ENCODE measurements at places on chromosomes 4 and X.

GRCh38 chrX:15359701-15360100 lies 24.4 kb upstream of the PIGA start:
- no peak for DNase-seq

GRCh38 chr4:168421671-168422070 lies 58.6 kb downstream of the DDX60L start:
- DNase-seq, result no peak

DNA sequence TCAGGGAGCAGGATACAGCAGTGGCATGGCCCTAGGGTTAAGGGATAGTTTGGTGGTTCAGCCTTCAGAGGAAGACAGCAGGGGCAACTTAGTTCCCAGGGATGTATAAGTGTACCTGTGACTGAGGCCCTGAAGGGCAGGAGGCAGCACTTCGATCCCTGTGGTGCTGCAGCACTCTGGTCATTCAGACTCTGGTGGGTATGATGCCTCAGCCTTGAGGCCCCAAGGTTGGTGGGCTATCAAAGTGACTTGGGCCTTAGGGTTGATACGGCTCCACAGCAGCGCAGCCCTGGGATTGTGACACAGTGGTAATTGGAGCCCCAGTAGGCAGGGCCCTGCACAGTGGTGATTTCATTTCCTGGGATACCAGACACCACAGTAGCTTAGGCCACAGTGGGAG lies 1703.1 kb downstream of the PCDH7 start:
- DNase-seq, result no peak

DNA sequence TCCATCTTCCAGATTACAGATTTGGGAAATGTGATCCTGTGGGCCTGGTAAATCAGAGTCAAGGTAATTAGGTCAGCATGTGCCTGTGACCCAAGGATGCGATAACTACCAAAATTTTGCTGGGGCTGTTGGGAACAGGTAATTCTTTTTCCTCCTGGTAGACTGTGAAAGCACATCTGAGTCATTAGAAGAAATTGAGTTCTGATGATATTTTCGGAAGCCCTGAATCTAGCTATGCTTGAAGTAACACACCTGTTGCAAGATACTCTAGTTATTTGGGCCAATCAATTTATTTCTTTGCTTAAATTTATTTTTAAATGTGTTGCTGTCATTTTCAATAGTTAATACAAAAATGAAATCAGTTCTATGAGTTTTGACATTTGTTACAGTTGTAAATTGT lies 903.6 kb downstream of the RPA4 start:
- no peak for DNase-seq

DNA sequence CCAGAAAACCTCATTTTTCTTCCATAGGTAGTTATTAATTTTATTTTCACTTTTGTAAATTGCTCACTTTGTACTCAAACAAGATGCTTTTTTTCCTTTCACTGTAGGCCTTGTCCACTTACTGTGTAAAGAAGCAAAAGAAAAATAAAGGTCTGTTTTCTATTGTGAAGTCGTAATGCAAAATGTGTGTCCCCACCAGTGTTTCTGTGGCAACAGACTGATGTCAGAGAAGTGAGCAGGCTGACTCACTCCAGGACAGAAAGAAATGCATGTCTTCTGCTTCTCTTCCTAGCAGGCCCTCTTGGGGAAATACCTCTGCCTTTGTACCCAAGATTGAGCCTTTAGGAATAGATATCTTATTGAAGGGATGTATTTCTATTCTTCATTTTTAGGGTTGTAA lies 30.3 kb downstream of the INPP4B start:
- DNase-seq, result no peak

GRCh38 chr4:25993395-25994185 lies 79.6 kb downstream of the SMIM20 start:
- DNase-seq, result no peak

DNA sequence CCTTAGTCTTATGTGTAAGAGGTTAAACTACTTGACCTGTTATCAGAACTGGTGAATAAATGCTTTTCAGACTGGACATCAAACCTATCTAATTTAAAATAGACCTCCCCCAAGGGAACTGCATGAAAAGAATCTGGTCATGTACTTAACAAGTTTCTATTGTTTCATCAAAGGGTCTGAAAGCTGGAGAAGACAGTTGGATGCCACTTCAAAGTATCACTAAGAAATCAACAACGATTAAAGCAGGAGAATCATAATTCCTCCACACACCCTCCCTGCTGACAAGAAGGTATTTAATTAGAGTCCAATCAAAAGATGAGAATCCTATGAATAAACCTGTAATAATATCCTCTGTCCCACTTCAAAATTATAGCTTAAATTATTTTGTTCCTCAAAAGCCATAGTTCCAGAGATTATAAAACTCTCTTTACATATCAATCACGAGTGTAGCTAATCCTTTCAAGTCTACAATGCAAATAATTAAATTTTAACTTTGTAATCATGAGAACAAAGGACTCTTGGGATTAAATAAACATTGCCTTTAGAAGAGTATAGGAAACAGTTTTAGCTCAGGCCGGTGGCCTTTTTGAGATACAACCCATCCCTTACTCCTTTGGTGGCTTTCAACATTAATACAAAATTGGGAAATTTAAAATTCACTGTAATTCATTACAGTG lies 35.1 kb downstream of the TSPAN5 start:
- DNase-seq, result no peak

DNA sequence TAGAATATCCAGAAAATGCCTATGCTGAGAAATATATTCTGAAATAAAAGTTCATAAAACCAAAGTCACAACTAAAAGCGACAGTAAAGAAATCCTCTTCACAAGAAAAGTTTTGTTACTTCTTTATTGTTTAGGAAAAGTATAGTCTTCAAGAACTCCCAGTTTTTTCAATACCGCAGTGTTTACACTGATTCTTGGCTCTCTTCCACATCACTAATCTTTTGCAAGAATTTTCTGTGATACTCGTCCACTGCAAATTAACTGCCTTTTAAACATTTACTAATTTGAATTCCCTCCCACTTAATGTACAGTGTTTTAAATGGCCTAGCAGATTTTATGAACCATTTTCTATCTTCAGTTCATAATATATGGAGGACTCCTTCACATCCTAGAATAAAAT lies 65.1 kb downstream of the HPGDS start:
- no peak for DNase-seq

GRCh38 chr4:39522068-39522467 lies 5.2 kb downstream of the UGDH start:
- no peak for DNase-seq

GRCh38 chrX:49762175-49762720 lies 66.5 kb upstream of the PAGE1 start:
- no peak for DNase-seq

GRCh38 chrX:17563515-17563914 lies 173.8 kb upstream of the SCML1 start:
- DNase-seq, result no peak

GRCh38 chrX:41688835-41689234 lies at the start of gene GPR34:
TSS of gene GPR34 (plus strand) at chrX:41688973. CDS start at chrX:41695634, 6,661 bp downstream.
- no peak for DNase-seq

DNA sequence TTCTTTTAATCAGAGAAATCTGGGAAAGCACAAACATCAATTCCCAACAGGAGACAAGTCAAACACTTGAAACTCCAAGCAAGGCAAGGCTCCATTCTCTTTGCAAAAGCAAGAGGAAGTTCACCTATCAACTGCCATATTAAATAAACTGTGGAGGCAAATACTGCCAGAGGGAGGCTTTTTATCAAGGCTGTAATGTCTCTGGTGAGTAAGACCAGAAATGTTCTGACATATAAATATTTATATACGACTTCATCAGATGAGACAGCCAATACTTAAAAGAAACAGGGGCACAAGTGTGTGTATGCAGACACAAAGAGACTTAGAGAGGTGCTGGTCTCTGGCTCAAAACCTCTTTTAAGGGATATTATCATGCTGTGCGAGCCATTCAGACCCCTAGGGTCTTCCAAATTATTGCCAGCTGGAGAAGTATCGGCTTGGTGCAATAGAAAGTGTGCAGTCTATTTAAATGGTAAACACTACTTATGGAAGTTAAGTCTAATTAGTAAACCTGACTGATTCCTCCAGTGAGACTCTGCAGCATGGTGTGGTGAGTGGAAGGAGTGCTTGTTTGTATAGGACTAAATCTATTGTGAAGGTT lies 24.4 kb downstream of the DCX start:
- no peak for DNase-seq

DNA sequence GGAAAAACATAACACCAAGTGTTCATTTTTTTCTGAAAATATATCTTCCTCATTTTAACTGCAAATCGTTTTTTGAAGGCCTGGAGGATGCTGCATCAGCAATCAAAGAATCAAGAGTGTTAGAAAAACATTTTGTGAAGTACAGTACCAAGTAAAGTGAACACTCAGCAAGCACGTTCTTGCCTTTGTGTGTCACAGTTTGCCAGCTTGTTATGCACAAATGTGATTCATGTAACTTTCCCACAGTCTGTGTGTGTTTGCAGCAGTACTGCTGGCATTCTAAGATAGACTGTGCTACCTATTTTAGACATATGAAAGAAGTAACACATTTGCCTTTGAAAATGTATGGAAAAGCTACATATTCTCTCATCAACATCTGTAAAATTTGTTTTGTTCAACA lies 1617.7 kb downstream of the RPA4 start:
- no peak for DNase-seq

- DNase-seq, result no peak
These were observed 47.0 kb downstream of the TASL start for GRCh38 chrX:30530606-30531005.

DNA sequence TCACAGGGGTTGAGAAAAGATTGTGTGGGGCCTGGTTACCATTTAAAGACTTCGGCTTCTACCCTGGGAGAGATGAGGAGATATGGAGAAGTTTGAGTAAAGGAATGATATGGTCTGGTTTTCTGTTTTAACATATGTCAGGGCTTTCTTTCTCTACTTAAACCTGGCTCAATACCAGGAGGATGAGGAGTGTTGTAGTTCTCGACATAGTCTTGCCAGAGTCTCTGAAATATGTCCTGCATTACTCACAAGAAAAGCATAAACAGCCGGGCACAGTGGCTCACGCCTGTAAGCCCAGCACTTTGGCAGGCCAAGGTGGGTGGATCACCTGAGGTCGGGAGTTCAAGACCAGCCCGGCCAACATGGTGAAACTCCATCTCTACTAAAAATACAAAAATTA lies 16.4 kb upstream of the ACE2 start:
- DNase-seq, result no peak

- DNase-seq, result no peak
These were observed 108.3 kb upstream of the DIAPH2 start for GRCh38 chrX:96576368-96576767.

DNA sequence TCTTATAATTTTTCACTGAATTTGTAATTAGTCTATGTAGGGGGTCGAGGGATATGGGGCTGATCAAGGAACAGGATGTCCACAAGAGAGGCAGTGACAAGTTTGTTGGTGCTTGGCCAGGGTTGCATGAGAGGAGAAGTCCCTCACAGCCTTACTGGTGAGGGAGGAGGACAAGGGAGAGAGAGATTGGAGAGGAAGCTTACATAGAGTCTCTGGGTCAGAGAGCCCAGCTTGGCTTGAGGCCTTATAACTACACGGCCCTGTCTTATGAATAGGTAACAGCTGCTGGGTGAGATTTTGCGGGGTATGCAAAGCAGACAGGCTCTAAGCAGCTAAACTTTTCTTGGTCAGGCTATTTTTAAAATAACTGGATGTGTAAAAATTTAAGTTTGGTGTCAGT lies 37.9 kb upstream of the OTUD4 start:
- DNase-seq, result no peak

DNA sequence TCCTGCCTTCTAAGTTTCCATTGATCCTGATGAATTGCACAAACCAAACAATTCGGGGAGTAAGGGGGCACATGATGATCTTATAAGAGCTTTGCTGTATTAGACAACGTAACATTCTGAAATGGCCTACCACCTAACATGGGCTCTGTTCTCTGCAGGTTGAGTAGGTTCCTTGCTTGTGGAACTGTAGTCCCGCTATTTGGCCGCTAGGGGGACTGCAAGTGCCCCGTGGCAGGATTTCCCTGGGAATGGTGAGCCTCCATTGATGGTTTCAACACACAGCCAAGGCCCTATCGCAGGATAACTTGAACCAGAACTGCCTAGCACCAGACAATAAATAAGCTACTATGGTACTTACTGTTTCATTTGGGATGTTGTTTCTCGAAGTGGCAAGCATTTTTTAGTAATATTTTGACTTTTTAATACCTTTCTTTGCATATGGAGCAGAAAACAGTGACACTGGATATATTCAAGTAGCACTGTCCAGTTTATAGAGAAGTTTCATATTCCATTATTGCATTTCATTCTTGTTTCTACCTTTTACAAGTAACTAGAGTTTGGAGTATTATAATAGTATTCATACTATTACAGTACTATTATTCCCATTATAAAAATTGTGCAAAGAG lies 11.9 kb downstream of the AR start:
- no peak for DNase-seq

DNA sequence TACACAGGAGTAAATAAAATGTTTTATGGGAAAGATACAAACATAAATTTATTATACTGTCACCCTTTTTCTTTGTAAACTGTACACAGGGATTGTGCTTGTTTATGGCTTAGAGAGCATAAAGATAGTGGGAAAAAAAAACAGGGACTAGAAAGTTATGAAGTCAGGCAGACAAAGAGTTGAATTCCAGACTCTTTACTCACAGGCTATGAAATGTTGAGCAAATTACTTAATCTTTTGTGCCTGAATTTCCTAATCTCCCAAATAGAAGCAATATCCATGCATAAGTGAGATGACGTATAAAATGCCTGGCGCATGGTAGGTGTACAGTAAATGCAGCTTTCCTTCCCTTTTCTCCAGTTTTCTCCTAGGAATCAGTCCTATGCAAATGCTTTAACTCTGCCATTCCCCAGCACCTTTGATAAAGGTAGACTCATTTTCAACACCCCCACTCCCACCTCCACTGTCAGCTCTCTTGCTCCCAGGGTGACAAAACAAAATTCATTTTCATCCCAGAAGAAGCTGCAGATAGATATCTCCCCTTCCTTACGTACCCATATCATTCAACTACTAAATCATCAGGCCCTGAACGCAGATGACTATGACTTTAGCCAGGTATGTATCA lies 44.5 kb upstream of the BTC start:
- no peak for DNase-seq

DNA sequence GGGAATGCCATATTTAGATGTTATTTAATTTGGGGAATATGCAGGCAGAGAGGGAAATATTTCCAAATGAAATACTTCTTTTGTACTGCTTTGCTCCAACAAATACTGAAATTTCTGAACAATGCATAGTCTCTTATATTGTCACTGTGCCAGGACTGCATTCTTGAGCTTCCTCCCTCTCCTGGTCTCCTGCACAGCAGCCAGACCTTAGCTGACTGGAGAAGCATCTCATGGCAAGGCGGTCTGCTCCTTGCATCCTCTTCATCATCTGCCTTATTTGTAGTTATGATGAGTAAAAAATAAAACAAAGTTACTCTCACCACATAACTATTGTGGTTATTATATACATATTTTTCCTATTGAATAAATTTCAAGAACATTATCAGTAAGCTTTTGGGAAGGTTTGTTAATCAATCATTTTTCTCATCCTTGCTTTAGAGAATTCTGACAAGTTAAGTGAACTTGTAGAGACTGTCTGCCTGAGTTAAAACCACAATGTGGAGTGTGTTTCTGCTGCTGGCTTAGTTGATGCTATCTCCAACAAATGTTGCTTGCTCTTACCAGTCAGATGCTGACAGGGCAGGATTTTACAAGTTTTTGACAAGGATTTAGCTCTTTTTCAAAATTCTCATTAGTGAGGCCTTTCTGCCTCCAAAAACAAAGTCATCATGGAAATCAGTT lies 153.6 kb downstream of the SOWAHB start:
- no peak for DNase-seq

GRCh38 chr4:153521999-153522801 lies 56.0 kb downstream of the TMEM131L start:
- no peak for DNase-seq

Data from activated gamma-delta T cell (primary cell).